ENCODE measurements at places on chromosomes 12 and 14. TPM values are rescaled to one million over a fixed set of nuclear protein-coding genes. Genes with fewer than 3 reads are reported as not detected.

CPNE6 gene
- total RNA-seq: not detected

DUSP16 gene
- 11.0 TPM for total RNA-seq

GALNT16 gene
- 3.9 TPM for total RNA-seq

TMPRSS12 gene
- not detected for total RNA-seq

LRP1-AS gene
- total RNA-seq: not detected

SVOP gene
- total RNA-seq: not detected

AJUBA gene
- total RNA-seq: 40.1 TPM

IGFBP6 gene
- 206 TPM for total RNA-seq

HOXC9 gene
- 14.1 TPM for total RNA-seq

FAM186B gene
- 0.16 TPM for total RNA-seq

MIPOL1 gene
- 2.6 TPM for total RNA-seq

KRT3 gene
- 0.07 TPM for total RNA-seq

OTOGL gene
- total RNA-seq: not detected

MYO1H gene
- total RNA-seq: not detected

POTEM gene
- total RNA-seq: not detected

LRRC10 gene
- not detected for total RNA-seq

CLEC2D gene
- total RNA-seq: 1.1 TPM

ALKBH1 gene
- 17.0 TPM for total RNA-seq

PAPLN gene
- 7.8 TPM for total RNA-seq

KCNK13 gene
- total RNA-seq: 0.09 TPM
